ENCODE measurements at places on chromosomes 13 and 19. TPM values are rescaled to one million over a fixed set of nuclear protein-coding genes. Genes with fewer than 3 reads are reported as not detected.

DNA sequence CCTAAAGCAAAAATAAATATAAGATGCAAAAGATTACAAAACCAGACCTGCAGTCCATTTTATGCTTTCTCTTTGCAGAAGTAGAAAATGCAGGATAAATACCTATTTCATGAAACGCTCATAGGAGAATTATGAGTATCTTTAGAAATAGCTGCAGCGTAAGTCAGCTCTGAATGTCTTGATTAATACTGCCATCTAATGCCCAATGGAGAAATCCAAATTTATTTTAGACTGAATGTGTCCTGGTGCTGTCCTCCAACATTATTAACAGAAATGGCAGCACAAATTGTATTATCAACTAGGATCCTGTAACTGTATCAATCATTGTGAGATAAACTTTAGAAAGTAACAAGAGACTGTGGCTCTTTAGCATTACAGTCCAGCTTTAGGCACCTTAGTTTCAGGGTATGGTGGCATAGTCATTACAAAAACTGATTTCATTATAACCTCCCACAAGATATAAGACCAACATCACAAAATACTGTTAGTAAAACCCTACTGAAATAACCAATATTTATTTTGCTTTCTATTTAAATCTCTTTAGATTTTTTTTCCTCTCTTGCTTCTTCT lies 162.1 kb upstream of the MIR17HG start:
- DNase-seq: no peak

- DNase-seq: peak; percentile 98
Measured at GRCh38 chr19:17075035-17075863, at the start of the genes HAUS8 and MYO9B. TSS of gene HAUS8 (minus strand) at chr19:17075452. CDS start at chr19:17075422, 30 bp downstream. TSS of gene MYO9B (plus strand) at chr19:17075777. CDS start at chr19:17101718, 25,941 bp downstream.

- no peak for DNase-seq
Measured at GRCh38 chr13:80037505-80037888, 303.4 kb downstream of the SPRY2 start.

- no peak for DNase-seq
Measured at GRCh38 chr13:110150384-110151101, 156.4 kb downstream of the COL4A1 start.

DNA sequence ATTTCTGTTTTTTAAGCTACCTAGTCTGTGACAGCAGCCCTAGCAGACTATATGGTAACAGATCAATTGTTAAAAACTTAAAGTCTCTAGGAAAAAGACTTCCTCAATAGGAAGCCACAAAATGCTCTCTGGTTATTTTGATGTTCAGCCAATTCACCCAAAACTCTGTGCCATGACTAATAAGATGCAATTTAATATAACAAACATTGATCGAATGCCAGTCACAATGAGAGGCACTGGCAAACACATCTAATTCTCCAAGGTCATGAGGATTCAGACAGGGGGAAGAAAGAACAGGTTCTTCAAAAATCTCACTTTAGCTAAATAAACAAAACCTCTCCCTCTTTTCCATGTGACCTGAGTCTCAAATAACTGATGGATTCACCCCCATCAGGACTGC lies 107.5 kb downstream of the SUCLA2 start:
- no peak for DNase-seq

DNA sequence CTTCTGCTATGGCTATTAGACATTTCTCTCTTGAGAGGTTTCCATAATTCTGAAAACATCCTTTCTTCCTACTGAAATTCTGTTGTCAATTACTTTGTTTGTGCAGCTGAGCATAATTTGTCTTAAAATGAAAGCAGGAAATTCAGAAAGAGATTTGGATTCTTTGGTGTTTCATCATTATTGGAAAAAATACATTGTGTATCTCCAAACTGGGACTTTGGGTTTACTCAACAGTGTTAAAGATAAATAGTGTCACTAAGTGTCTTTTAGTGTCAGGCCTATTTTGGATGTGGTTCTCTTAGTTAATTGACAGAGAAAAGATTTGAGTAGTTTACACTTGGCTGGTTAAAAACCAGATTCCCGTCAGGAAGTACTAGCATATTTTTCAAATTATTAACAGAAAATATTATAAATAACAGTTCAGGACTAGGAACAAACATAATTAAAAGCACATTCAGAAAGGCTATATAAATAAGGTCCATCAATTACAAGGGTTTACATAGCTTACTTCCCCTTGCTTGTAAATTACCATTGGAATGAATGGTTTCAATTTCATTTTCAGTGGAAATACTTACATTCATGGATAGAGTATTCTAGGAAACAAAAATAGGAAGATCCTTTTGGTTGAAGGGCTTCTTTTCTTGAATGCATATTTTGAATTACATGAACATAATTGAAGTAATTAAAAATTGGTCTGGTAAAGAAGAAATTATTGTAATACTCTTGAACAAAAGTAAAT lies 483.1 kb downstream of the GPC6 start:
- no peak for DNase-seq

DNA sequence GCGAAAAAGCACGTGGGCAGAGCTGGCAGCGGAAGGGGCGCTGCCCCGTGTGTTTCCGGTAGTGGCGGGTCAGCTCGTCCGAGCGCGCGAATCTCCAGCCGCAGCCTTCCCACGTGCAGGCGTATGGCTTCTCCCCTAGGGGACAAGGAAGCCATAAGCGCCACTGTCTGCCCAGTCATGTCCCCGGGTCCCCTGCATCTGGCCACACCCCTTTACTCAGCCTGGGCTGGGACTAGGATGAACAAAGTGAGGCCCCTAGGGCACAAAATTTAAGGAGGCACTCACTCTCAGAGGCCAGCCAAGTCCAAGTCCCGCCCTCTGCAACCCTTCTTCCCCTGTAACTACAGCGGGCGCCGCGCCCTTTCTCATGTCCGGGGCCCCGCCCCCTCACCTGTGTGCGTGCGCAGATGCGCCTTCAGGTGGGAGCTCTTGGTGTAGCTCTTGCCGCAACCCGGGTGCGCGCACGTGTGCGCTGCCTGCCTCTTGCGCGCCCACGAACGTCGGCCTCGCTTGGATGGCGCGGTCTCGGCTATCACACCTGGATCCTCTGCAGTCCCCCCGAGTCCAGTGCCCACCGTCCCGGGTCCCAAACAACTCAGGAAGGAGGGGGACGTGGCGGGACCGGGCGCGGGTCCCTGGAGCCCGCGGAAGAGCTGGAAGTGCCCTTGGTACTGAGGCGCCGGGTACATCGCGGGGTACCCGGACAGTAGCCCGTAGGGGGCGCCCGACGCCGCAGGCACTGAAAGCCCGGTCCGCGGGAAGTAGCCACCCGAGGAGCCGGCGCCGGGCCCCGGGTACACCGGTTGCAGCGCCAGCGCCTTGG lies 1.9 kb downstream of the KLF1 start:
- peak; percentile 38 for DNase-seq

GRCh38 chr13:36912973-36913372 lies 7.1 kb downstream of the SMAD9 start:
- no peak for DNase-seq

- no peak for DNase-seq
Measured at GRCh38 chr19:7739801-7740681, 7.3 kb downstream of the CD209 start.

DNA sequence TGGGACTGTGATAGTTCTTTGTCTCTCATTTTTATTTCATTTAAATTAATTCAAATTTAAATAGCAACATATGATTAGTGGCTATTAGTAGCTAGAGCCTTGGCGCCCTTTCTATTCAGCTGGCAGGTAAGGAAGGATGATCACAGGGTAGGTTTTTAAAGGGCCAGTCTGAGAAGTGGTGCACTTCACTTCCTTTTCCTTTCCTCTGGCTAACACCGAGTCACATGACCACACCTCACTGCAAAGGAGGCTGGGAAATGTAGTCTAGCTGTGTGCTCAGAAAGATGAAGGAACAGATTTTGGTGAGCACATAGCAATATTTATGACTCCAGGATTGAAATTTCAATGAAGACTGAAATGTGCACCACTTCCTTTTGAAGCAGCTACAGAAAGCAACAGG lies 128.7 kb downstream of the TSHZ3 start:
- no peak for DNase-seq

DNA sequence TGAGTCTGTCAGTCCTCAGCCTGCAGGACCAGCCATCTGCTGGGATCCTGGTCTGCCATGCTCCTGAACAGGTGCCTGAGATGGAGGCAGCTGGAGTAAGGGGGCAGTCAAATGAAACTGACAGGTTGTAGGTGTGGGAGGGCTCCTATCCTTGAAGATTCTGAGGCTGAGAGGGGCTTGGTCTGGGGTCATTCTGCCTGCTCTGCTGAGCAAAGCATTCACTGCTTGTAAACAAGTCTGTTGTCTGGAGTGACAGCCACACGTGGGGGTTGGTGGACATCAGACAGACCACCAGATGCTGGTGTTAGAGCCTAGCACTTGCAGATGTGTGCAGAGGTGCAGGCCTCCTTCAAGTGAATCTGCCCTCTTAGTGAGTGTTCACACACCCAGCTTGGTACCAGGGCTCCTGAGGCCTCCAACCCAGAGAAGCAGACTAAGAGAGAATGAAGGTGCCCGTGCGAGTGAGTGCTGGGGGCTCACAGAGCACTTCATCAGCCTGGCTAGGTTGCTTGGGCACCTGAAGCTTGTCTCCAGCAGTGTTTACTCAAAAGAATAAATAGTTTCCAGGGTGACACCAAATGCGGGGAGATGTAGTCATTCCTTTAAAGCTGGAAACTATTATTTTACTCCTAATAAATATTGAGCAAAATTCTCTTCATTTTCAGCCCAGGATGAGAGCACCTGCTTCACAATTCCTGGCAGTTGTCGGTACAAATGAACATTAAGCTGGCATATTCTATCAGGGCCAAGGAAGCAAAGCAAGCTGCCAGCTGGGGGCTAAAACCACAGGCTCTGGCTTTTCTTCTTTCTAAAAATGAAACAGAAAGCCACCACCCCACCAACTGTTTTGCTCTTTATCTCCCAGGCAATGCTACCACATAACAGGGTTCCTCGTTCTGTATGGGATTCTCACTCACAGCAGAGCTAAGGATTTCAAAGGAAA lies 82.3 kb downstream of the RNASEH2B start:
- DNase-seq: no peak

DNA sequence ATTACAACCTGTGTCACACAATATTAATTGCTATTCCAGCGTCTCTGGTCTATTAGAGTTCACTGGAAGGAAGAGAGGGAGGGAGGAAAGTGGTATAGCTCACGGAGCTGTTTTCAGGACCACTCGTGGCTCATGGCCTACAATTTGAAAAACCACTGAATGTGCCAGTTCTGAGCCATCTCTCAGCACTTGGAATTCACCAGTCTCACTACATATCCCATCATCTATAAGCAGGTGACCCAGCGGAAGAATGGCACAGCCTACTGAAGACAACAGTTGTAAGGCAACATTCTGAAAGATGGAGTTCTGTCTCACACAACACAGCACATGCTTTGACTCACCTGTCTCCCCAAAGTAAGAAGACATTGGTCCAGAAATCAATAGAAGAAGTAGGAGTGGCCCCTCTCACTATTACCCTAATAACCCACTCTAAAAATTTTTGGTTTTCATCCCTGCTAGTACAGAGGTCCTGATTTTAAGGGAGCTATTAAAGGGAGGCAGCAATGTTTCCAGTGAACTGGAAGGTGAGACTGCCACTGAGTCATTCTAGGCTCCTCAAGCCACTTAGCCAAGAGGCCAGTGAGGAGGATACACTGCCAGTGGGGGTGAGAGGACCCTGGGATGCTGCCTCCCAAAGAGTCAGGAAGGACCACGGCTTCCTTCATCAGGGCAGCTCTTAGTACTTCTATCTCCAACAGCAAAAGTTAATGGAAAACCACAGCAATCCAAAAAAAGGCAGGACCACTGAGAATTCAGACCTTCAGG lies 50.0 kb upstream of the DOCK9 start:
- DNase-seq: no peak

DNA sequence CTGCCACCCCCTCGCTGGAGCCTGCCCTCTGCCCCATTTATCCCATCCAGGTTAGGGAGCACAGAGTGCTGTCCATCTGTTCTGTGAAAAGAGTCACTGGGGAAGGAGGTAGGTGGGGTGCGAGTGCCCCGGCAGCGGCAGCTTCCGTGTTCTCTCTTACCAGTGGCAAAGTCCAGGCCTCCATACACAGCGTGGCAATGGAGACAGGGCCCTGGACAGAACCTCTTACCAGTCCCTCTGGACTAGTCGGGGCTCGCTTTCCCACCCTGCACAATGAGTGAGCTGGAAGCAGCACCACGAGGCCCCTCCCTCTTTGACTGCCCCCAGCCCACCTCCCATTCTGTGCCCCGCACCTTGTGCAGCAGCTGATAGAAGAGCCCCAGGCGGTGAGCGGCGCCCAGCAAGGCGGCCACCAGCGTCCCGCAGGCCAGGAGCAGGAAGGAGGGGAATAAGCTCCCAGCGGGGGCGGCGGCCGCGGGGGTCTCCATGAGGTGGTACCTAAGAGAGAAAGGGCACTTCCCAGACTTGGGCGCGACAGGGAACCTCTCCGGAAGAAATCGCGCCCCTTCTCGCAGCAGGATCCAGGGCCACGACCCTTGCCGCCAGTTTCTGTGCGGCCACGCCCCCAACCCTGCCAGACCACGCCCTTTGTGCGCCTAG lies 17.5 kb downstream of the SYDE1 start:
- no peak for DNase-seq

Gene PCDH20
- total RNA-seq: 0.32 TPM

Gene CCDC8
- 0.59 TPM for total RNA-seq

Gene INAFM1
- 3.7 TPM for total RNA-seq

Gene ZNF415
- 0.26 TPM for total RNA-seq

Data from esophagus squamous epithelium (tissue), 5 donors.